ENCODE measurements at places on chromosomes 13 and 19.

- no peak for DNase-seq
These were observed 12.9 kb upstream of the TYROBP start for GRCh38 chr19:35921012-35921411.

DNA sequence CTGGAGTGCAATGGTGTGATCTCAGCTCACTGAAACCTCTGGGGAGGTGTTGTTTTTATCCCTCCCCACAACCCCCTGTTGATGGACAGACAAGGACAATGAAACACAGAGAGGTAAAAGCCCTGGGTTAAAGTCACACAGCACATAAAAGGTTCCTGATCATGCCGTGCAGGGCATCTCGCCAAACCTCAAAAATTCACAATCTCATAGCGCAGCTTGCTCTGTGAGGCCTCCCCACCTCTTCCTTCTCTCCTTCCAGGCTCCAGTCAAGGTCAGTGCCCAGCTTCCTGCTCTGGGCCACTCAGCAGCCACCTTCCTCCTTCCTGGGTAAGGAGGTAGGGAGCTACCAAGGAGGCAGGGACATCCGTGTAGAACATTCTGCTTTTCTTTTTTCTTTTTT, 2.3 kb downstream of the FUT2 start:
- no peak for DNase-seq

DNA sequence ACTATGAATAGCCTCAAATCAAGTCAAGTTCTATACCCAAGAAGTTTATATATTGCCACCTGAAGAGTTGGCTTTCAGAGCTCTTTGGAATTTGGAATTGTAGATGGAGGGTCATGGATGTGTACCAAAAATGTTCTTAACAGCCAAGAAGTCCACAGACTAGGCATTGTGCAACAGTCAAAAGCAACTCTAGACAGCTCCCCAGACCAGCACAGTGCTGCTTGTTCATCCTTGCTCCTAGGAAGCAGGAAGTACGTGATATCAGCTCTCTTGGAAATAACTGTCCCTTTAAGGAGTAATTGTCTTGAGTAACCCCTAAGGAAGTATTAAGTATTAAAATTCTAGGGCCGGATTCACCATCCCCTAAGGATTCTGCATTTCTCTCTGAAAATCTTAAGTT, 30.7 kb upstream of the IL17D start:
- no peak for DNase-seq

- no peak for DNase-seq
These were observed 276.6 kb upstream of the ZNF507 start for GRCh38 chr19:32068793-32069192.

DNA sequence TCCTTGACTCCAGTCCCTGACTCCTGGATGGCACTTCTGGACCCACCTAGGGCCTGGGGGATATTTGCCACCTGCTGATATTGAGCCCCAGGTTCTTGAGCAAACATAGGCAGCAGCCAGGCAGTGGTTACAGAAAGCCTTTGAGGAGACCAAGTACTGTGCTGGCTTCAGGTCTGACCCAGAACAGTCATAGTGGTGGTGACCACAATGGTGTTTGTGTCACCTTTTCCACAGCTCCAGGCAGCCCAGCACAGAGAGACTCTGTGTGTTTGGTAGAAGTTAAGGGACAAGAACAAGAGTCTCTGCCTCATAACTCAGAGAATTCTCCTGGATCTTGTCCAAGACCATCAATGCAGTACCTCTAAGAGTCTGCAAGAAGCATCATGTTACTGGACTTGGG, 14.6 kb upstream of the CLC start:
- no peak for DNase-seq

GRCh38 chr19:1302533-1303239, 17.0 kb downstream of the EFNA2 start:
- DNase-seq: no peak

- DNase-seq: no peak
These were observed 799.9 kb downstream of the PCDH9 start for GRCh38 chr13:66430269-66430668.

DNA sequence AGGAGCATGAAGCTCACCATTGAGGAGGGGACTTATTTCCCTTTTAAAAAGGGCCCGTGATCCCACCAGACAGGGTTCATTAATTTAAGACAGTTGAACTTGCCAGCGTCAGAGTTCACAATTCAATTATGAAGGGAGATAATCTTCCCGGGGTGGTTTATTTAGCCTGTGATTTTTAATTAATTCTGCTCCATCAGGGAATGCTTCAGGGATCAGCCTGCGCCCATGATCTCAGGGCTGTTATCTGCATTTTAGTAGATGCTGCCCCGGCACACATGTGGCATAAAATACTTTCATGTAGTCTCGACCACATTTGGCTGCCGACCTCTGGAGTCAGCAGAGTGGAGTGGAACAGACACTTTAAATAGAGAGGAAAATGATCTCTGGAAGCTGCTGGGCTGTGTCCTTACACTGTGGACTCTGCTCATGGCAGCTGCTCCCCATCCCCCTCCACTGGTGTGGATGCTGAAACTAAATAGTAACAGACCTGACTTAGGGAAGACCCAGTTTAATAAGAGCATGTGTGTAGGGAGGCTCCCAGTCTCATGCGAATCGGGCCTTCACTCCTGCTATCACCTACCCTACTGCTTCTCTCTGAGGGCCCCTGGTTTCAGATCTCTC, 256.9 kb downstream of the TEX29 start:
- no peak for DNase-seq

DNA sequence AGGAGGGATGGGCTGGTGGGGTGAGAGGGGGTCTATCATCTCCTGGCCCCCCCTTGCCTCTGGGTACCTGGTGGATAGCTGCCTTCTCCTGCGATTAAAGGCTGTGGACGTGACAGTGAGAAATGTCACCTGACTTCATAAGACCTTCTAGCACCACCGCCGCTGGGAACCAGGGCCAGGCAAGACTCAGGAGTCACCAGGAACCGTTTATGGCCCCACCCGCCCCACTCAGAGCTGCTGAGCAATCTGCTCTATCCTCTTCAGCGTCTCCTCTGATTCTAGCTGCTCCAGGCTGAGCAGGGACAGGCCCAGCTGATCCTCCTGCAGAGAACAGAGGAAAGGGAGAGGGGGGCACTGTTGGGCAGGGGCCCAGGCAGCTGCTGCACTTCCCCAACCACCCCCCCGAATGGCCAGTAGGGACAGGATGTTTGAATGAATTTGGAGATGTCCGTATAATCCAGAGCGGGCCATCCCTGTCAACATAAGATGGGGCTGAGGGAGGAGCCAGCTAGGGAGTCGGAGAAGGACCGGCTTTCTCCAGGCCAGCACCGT, 10.9 kb downstream of the KLC3 start:
- DNase-seq: no peak

DNA sequence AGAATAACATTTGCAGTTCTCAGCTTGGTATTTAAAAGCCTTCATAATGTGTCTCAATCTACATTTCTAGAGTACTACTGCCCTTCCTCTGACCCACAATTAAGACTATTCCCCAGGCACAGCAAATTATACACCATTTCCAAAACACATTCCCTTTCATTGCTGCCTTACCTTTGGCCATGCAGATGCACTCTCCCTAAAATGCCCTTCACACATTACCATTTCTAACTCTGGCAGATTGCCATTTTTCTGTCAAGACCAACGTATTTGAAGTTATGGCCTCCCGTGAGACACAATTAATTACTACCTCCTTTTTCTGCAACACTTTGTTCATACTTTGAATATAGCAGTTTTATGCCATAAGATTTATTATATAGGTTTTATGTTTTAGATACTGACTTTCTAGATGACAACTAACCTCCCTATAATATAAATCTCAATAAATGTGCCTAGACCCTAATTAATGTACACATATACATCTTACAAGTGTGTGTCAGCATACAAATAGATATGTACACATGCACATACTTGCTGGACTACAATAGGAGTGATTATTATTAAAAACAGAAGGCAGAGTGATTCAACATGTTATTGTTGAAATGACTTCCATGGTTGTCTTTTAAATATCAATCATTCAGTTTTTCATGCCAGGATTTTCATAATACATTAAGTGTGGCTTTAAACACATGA, 2902.5 kb downstream of the PCDH9 start:
- no peak for DNase-seq

DNA sequence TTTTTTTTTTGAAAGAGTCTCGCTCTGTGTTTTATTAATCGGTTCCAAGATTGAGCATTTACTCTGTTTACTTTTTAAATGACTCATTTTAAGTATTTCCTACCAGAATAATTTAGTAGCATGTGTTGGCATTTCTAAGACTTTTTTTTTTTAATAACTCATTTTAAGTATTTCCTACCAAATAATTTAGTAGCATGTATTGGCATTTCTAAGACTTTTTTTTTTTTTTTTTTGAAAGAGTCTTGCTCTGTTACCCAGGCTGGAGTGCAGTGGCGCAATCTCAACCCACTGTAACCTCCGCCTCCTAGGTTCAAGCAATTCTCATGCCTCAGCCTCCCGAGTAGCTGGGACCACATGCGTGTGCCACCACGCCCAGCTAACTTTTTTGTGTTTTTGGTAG, 13.1 kb downstream of the SETDB2 start:
- DNase-seq: no peak

DNA sequence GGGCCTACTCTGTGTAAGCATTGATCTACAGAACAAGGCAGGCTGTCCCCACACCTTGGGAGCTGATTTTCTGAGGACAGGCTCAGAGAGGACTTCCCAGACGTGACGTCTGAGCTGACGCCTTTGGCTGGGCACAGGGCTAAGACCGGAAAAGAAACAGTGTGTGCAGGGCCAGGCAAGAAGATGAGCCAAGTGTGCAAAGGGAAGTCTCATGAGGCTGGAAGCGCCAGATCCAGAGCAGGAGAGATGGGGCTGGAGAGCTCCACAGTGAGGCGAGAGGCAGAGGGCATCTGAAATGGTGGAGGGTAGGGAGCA, 12.7 kb downstream of the IGLON5 start:
- no peak for DNase-seq

DNA sequence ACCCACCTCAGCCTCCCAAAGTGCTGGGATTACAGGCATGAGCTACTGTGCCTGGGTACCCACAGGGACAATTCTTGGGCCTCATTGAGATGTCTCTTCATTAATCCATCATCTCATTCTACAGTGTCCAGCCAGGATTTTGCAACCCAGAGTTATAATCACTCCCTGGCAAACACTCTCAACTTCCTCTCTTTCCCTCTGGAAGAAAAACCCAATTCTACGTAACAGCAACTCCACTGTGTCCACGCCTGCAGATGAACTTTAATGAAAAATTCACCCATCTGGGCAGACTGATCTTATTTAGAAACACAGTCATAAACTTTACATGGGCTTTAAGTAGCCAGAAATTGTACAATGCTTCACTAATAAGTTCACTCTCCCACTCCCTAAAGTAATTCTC, 90.1 kb upstream of the ABCC4 start:
- no peak for DNase-seq

DNA sequence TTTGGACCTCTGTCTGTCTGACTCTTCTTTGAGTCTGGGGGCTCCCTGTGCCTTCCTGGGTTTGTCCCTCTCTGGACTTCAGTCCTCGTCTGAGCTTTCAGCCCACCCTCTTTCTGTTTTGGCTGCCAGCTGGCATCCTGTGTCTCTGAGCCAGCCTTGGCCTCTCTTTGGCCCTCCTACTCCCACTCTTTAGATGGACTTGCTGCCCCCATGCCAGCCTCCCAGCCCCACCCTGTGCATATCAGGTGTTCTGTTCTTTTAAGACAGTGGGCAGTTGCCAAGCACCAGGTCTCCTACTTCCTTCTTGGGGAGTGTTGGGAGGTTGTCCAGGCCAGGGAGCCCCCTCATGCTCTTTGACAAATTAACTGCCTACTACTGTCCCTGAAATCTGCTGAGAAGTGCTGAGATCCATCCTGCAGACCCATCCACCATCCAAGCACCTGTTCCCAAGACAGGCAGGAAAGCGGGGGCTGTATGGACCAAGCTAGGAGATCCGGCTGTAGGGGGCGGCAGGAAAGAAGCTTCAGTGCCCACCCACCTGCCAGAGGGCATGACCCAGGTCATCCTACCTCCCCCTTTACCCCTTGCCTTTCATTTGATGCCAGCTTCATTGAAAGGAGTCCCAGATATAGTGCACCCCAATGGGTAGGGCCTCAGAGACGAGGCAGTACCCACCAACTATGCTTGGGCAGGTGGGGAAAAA, 9.6 kb downstream of the CIC start:
- DNase-seq: no peak

DNA sequence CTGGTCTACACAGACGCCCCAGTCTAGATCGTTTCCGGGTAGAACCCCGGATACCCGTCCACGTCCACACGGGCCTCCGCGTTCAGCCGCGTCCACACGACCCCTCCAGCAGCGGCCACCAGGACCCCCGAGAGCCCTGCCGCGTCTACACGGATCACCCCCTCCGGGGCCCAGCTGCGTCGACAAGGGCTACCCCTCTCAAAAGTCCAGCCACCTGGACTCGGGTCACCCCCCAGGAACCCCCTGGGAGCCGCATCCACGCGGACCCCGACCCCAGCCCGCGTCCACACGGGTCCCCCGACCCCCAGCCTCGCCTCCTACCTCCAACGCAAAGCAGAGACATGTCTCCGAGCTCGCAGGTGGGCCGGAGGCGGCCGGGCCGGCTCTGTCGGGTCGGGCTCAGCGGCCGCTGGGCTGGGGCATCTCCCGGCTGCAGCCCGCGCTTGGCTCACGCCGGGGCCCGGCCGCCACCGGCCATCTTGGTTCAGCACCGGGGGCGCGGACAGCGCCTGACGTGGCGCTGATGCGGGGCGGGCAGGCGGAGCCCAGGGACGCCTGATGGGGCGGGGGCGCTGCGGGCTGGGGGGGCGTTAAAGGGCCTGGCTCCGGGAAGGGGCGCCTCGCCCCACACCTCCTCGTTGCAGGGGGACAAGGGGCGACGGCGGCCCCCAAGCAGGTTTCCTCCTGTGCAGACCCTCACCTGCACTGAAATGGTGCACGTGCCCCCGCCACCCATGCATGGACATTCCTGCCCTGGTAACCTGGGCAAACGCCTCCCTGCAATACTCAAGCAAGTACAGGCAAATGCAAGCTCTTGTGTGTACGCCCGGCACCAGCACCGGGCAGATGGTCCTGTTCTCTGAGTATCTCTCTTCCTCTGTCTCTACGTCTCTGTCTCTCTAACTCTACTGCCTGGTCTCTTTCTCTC, at the start of gene UNC13A:
UNC13A (minus strand) TSS at position 498 of the 928 bp plus-strand sequence; CDS start at position 343, 155 bp downstream.
- peak; percentile 18 for DNase-seq

DNA sequence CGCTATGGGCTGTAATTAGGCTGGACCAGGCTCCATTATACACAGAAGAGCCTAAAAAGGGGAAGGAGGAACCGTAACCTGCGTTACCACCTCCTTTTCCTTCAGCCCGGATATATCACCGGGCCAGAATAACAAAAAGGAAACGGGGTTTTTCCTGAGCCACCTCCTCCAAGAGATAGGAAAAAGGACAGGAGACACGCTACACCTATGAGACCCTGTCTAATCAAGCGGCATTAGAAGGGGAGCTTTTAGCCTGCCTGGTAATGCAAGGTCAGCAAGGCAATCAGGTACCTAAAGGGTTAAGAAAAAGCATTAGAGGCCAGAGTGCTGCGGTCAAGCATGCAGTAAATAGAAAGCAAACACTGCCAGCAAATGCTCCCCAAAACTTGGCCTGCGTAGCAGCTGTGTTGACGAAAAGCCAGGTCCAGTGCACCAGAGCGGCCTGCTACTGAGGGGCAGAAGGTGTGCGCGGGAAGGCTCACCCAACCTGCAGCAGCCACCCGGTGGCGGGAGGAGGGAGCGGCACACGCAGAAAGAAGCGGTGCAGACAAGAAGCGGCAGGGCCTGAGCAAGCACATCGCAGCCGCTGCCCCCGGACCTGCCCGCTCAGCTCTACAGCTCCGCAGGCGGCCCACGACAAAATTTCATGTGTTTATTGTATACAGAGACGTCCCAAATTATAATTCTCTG, 1466.1 kb downstream of the UQCRFS1 start:
- no peak for DNase-seq
